Jurkat, Clone E6-1 (cell line): ENCODE measurements at places on chromosomes 12 and 14.

DNA sequence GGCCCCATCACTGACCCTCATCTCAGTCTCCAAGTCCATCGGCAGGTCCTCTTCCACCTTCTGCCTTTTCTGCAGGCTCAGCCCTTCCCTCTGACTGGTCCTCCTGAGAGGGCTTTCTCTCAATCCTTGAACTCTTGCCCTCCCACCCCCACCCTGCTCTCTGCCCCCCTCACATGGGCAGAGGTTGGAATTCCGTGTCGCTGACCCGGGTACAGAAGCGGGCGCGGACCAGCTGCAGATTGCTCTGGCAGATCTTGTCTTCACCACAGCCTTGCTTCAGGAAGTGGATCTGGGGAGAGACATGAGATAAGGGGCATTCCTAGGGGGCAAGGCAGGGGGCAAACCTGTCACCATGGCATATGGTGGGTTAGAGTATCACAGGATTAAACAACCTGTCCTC is 12.4 kb downstream of the ITGA7 start:
- no peak for DNase-seq

DNA sequence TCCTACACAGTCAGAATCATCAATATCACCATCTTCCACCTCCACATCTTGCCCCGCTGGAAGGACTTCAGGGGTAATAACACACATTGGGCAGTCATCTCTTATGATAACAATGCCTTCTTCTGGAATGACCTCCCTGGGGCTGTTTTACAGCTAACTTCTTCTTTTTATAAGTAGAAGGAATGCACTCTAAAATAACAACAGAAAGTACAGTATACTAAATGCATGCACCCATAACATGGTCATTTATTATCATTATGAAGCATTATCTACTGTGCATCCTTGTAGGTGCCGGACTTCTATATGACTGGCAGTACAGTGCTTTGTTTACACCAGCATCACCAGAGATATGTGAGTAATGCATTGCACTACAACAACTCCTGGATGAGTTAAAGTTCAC is 19.0 kb upstream of the NUAK1 start:
- no peak for DNase-seq

- DNase-seq: no peak
Measured at GRCh38 chr12:121767525-121768016, 25.9 kb downstream of the RHOF start.

GRCh38 chr14:96139879-96140278 is 64.8 kb upstream of the BDKRB2 start:
- no peak for DNase-seq

DNA sequence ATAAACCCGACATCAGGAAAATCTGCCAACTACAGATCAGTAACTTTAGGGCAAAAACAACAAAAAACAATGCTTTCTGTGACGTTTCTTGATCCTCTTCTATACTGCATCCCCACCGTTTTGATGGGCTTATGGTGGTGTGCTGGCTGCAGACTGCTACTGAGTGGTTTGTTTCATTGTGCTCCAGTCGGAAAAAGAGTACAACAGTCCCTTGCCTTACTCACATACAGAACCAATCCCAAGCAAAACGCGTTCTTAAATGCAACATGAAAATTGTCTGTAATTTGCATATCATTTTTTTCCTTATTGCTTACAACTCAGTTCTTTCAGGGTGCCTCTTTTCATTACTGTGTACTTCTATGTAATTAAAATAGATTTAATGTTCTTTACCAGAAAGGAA is 2.3 kb downstream of the ETV6 start:
- DNase-seq: no peak

DNA sequence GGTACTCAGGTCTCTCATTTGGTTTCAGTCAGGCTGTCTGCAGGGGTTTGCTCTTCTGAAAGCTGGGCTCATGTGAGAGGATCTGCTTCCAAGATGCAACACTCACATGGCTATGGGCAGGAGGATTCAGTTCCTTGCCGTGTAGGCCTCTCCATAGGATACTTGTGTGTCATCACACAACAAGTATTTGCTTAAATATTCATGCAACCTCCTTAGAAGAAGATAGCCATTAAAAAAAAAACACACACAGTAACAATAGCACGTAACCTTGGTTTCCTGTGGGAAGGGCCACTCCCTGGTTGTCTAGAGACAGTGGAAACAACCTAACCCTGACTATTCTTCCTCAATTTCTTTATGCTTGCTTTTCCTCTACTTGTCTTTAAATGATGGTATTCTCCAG is 31.8 kb upstream of the CLEC4E start:
- no peak for DNase-seq

DNA sequence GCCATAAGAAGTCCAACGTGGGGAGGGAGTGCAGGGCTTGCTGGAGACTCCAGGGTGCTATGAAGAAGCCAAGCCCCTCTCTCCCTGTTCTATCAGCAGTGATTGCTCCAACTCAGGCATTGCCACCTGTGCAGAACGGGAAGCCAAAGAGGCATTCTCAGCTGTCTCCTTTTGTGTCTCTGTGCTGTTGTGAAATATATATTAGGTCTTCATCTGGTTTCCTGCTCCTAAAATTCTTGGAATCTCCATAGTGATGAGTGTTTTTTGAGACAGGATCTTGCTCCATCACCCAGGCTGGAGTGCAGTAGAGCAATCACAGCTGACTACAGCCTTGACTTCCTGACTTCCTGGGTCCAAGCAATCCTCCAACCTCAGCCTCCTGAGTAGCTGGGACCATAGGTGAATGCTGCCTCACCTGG is 51.2 kb upstream of the AEBP2 start:
- no peak for DNase-seq

DNA sequence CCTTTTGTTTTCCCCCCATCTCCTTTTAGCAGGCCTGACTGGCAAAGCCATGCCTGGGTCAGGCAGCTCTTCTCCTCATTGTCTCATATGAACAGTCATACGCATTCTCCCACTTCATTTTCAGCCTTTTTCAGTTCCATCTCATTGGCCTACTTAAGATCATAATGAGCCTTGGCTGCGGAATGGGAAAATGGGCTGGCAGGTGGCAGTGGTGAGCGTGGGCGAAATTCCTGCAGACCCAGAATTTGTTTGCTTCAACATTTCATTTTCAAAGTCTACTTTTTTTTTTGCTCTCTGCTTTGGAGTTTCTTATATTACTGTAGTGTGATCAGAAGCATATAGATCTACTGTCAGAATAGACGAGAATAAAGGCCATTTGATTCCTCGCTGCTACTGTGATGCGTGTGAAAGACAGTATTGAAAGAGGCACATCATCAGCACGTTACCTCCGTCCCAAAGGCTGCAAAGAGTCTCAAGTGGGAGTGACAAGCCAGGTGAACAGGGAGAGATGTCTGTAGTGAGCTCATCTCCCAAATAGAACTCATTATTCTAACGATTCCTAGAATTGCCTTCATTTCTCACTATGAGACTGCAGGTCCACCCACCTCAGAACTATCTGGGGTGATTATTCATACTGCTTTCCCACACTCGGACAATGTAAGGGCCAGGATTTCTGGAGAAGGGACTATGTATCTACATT is 73.7 kb downstream of the TBK1 start:
- DNase-seq: no peak
